Endodermal cell (in vitro differentiated cells): ENCODE measurements at places on chromosomes 2 and 18.

GRCh38 chr18:36149514-36150289 lies 20.0 kb downstream of the ELP2 start:
- no peak overlapping the region for H3K27ac ChIP-seq
- no peak for DNase-seq
- peaks cover 82% of the 10 kb centered on the region for H3K36me3 ChIP-seq

DNA sequence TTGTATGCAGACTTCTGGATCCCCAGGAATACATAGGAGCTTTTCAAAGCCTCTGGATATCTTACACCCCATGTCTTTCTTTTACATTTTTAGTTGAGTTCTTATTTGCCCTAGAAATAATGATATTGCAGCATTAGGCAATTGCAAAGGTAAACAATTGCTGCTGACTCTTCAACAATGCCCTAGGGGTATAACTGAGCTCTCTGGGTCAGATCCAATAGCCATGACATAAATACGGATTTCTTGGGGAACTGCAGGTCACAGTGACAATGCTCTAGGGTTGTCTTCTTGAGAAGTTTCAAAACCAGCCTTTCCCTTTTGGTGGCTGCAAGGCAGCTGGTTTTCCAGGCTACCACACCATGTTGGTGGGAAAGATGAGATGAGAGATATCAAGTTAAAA lies 16.5 kb upstream of the OR6B3 start:
- H3K36me3 ChIP-seq: no peaks in the 10 kb centered on the region
- DNase-seq: no peak
- H3K27me3 ChIP-seq: no peaks in the 10 kb centered on the region
- H3K4me3 ChIP-seq: no peak overlapping the region
- no peak overlapping the region for H3K27ac ChIP-seq
- H3K4me1 ChIP-seq: no peaks in the 10 kb centered on the region

DNA sequence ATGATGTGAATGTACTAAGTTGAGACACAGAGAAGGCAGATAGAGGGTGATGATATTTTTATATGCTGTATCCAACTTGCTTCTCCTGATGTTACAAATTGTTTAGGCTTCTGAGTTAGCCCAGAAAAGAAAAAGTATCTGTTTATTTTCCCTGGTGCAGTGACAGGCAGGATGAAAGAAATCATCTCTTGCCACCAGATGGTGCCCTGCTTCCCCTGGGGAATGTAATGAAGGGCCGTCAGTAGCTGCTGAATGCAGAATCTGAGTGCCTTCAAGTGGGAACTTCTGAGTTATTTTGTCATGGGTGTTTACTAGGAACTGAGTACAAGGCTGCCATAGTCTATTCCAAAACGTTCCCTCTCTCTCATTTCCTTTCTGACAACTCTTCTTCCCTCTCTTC lies 525.6 kb downstream of the MBD2 start:
- no peaks in the 10 kb centered on the region for H3K4me1 ChIP-seq
- DNase-seq: peak; percentile 73
- no peak overlapping the region for H3K4me3 ChIP-seq
- no peak overlapping the region for H3K27ac ChIP-seq

GRCh38 chr2:190607657-190608357 lies 41.1 kb upstream of the NAB1 start:
- no peaks in the 10 kb centered on the region for H3K36me3 ChIP-seq
- H3K4me3 ChIP-seq: no peak overlapping the region
- no peak overlapping the region for H3K27ac ChIP-seq
- no peaks in the 10 kb centered on the region for H3K27me3 ChIP-seq
- DNase-seq: no peak

- no peaks in the 10 kb centered on the region for H3K36me3 ChIP-seq
- no peak overlapping the region for H3K4me3 ChIP-seq
- peaks cover 14% of the 10 kb centered on the region for H3K27me3 ChIP-seq
- no peaks in the 10 kb centered on the region for H3K4me1 ChIP-seq
- DNase-seq: no peak
Observed at GRCh38 chr2:64982311-64982857, 6.8 kb upstream of the SLC1A4 start.

DNA sequence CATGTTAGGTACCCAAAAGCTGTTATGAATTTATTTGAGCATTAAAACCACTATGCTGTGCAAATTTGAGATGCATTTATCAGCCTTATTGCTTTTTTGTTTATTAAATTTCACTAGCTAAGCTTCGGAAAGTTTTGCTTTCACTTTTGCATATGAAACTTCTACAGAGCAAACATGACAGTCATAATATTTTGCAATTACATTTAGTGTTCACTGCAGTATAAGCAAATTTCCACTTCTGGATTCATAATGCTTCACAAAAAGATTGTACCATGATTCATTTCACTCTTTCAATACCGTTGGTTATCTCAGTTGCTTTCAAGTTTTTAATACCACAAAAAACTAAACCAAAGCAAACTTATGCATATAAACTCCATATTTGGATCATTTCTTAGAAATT lies 228.7 kb upstream of the SLC8A1 start:
- H3K36me3 ChIP-seq: no peaks in the 10 kb centered on the region
- no peak overlapping the region for H3K27ac ChIP-seq
- no peaks in the 10 kb centered on the region for H3K4me1 ChIP-seq
- no peak for DNase-seq

- DNase-seq: no peak
- no peak overlapping the region for H3K27ac ChIP-seq
- H3K4me1 ChIP-seq: no peaks in the 10 kb centered on the region
Observed at GRCh38 chr18:45962866-45963265, 4.3 kb downstream of the EPG5 start.
